CD4-positive, alpha-beta T cell treated with Interleukin-4 for 1 hour (primary cell): ENCODE measurements at places on chromosomes 7 and 10.

GRCh38 chr7:109094-109493 is 83.3 kb upstream of the FAM20C start:
- no peak for DNase-seq

DNA sequence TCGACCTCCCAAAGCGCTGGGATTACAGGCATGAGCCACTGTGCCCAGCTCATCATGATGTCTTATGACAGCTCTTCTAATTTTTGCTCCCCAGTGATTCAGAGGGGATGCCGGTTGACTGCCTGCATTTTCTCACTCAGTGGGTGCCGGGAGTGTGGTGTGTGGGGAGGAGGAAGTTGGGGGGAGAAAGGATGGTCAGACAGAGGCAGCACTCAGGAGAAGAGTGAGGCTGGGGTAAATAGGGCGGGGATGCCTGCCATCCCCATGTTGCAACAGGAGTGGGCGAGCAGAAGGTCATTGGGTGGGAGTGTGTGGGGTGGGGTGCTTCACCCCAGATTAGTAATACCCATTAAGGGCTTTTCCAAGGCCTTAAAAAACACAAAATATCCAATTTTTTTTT is 3.5 kb upstream of the CCL24 start:
- no peak for DNase-seq

DNA sequence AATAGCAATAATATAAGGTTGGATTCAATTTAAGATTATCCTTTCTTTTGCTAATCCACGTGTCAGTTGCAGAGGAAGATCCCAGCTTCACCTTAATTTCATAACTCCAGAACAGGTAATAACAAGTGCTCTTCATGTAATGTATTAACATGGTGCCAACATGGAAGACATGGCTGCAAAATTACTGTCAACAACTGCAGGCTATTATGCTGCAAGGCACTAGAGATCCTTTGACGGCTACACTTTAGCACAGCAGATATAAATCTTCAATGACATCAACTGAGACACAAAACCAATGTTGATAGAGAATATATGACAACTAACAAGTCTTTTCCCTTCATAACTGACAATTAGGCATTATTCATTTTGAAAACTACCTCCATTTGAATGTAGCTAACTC is 96.1 kb downstream of the RNF133 start:
- no peak for DNase-seq

DNA sequence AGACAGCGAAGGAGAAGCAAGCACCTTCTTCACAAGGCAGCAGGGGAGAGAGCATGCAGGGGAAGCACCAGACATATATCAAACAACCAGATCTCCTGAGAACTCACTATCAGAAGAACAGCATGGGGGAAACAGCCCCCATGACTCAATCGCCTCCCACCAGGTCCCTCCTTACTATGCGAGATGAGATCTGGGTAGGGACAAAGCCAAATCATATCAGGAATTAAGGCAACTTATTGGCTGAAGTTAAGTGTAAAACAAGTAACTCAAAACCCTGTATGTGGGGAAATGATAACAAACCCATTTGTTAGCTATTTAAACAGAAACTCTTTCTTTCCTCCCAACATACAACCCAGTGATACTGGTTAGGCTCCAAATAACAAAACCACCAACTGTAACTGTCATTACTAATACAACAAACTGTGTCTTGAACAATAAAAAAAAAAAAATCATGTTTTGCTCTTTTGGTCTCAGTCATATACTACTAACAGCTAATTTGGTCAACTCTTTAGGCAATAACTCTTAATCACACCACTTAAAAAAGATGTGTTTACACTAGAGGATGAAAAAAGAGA is 57.8 kb downstream of the MINDY3 start:
- DNase-seq, result no peak

GRCh38 chr10:14678637-14679036 is 96.1 kb downstream of the FAM107B start:
- no peak for DNase-seq

DNA sequence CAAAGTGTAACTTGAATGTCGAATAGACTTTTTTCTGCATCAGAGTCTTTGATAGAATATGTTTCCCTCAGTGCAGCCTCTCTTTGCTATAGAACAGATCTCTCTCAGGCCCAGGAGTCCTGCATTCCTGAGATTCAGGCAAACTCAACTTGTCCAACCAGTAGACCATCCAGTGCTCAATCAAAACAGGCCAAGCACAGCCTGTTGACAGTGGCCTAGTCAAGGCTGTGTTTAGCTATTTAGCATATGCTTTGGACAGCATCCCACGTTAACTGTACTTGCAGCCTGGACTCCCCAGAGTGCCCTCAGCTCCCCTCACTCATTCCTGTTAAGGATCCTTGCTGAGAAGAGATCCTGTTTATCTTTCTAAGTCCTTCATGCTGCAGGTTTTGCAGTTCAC is 16.3 kb downstream of the OR6V1 start:
- DNase-seq, result no peak
